Daoy (cell line): ENCODE measurements at places on chromosomes 11 and 22.
A peak's percentile ranks its signal among the peaks of the same experiment; 100 is the strongest.

DNA sequence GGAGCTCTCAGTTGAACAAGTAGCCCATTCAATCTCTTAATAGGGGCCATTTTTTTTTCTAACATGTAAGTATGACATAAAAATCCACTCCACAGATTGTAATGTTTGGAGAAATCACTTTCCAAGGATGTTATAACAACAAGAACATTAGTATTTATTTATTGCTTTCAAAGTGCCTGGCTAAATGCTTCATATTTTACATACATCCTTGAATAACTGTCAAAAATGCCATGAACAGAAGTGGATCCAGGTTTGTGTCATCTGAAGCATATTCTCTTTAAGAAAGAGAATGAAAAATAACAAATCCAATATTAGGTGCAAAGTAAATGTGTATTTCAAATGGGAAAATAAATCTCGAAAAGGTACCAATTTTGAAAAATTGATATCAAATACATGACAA, 344.0 kb upstream of the FAT3 start:
- DNase-seq = no peak

GRCh38 chr11:128361451-128362020, 225.8 kb downstream of the ETS1 start:
- DNase-seq = peak; percentile 79

GRCh38 chr11:43542750-43543712, 137.5 kb upstream of the HSD17B12 start:
- no peak for DNase-seq

GRCh38 chr11:68402355-68403031, 58.1 kb upstream of the PPP6R3 start:
- no peak for DNase-seq

- DNase-seq = no peak
Observed at GRCh38 chr22:31141551-31141950, 1.2 kb upstream of the PLA2G3 start.

GRCh38 chr11:104205838-104206237, 41.9 kb upstream of the PDGFD start:
- no peak for DNase-seq

DNA sequence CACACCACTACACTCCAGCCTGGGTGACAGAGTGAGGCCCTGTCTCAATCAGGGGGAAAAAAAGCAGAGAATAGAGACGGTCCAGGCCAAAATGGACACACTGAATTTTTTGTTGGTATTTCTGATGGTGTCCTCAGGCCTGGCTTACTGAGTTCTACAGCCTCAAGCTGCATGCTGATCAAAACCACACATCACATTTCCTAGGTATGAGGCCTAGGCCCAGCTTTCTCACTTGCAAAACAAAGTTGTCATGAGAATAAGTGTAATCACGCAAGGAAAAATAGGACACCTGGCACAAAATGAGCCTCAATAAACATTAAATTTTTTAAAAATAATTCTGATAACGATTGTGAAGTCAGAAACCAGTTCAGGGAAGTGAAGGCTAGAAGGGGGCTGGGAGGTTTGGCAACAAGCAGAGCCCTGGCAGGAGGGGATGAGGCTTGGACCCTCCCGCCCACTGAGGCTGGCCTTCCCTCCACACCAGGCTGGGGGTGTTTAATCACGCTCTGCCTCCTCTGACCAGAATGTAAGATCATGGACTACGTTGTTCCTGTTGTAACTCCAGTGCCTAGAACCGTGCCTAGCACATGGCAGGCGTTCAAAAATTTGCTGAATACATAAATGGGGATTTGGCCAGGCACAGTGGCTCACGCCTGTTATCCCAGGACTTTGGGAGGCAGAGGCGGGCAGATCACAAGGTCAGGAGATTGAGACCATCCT, 18.1 kb downstream of the PACSIN2 start:
- DNase-seq = no peak

- no peak for DNase-seq
Observed at GRCh38 chr11:45921561-45922424, 663 bp upstream of the LARGE2 start.

GRCh38 chr11:73387594-73388264, 11.5 kb downstream of the RELT start:
- no peak for DNase-seq

GRCh38 chr11:17077240-17077519, 287 bp downstream of the RPS13 start:
- no peak for DNase-seq

DNA sequence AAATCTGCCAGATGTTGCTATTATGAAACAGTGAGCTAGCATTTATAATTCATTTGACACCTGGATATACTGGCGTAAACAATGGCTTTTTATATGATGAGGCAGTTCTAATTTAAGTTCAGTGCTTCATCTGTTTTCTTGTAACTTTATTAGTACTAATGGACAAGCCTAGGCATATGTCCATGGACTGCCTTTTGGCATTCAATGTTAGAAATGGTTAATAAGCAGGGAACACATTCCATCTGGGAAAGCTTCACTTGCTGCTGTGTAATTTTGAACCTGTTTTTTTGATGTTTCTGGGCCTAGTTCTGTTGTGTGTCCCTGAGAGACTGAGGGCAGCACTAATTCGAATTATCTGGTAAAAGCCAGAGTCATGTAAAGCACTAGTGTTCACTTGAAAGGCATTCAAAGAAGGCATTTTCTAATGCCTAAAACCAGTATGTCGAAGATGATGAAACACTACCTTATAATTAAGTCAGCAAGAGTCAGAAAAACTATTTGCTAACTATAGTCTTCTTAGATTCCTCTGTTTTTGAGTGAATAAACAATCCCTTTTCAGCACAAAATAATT, 138.5 kb downstream of the SWAP70 start:
- no peak for DNase-seq

- DNase-seq = no peak
Observed at GRCh38 chr22:36347094-36347493, 40.7 kb downstream of the MYH9 start.

GRCh38 chr11:18229501-18229900, 7.1 kb downstream of the SAA4 start:
- no peak for DNase-seq

DNA sequence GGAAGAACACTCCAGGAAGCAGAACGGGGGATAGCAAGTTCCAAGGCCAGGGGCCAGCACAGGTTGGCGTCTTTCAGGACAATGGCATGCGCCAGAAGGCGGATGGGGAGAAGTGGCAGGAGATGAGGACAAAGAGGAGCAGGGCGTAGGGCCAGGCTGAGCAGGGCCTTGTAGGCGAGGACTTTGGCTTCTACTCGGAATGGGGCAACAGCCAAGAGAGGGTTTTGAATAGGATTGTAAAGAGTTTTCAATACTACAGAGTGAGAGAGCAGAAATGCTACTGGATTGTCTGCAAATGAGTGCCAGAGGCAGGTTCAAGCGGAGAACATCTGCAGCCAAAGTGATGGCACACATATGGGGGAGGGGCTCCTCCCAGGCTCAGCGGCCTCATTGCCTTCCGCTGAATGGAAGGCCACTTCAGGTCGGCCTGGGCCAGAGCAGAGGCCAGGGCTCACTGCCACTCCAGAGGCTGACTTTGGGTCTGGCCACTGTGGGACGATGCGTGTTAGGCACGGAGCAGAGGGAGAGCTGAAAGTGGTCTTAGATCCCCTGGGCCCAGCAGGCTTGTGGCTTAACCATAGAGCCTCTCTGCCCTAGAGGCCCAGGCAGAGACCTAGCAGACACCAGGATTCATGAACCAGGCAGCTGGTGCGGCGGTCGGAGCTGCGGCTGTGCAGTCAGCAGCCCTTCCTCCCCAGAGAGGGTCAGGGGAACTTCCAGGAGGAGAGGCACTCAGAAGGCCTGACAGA, 118.2 kb downstream of the DSCAML1 start:
- DNase-seq = no peak

DNA sequence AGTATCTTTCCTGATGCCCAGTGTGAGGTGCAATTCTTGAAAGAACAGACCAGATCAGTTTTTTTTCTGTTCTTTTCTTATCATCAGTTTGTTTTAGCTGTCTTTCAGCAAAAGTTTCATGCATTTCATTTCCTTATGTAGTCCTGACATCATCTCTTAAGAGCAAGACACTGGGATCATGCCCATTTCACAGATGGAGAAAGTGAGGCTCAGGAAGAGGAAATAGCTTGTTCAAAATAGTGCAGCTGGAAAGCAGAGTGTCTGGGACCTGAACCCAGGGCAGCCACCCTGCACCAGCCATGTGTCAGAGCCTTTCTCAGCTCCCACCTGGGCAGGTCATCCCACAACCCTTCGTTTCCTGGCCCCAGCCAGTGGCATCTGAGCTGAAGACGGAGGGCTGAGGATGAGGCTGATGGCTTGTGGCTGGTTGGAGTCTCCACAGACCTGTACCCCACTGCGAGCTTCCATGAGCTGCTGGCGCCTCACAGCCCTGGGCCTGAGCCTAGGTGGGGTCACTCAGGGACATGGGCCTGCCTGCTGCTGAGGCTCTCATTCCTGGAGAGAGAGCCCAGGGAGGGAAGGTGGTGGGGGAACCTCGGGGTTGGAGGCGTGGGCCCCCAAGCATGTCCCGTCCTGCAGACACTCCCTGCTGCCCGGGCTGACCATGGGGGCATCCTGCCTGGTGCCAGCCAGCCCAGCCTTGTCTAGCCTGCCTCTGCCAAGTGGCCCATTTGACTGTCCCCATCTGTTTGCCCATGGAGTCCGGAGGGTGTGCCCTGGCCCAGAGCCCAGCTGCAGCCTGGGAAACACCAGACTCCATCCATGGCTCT, 61.8 kb downstream of the SMIM38 start:
- no peak for DNase-seq

- peak; percentile 86 for DNase-seq
Observed at GRCh38 chr11:130999992-131000770, 83.9 kb upstream of the SNX19 start.

DNA sequence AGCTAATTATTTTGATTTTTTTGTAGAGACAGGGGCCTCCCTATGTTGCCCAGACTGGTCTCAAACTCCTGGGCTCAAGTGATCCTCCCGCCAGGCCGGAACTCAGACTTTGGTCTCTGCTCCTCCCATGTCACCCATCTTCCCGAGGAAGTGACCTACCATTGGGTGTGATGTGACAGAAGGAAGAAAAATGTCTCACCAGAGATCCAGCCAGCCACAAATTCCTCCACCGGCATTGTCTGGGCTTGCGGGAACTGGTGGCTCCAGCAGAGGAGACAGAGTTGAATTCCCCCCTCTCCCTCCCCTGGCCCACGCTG, 772 bp downstream of the SLC25A45 start:
- no peak for DNase-seq

DNA sequence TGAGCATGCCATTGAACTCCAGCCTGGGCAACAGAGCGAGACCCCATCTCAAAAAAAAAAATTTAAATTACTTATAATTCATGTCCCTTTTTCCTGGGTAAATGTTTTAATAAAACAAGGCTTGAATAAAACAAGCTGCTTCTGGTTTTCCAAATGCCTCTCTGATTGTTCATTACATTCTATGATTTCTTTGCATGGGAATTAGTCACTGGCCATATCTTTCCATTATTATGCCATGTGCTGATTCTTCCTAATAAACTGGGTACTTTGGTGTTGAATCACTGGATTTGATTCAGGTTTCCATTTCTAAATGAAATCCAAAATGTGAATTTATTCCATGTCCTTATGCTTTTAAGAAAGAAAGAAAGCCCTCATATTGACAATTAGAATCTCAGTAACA, 42.6 kb downstream of the ZNF215 start:
- no peak for DNase-seq

DNA sequence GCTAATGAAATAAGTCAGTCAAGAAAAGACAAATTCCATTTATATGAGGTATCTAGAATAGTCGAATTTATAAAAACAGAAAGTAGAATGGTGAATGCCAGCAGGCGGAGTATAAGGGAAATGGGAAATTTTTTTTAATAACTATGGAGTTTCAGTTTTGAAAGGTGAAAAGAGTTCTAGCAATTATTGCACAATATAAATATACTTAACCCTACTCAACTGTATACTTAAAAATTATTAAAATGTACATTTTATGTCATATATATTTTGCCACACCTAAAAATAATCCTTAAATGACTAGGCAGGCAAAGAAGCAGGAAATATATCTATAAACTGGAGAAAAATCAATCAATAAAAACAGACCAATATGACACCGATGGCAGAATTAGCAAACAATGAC, 196.5 kb upstream of the UBASH3B start:
- no peak for DNase-seq

DNA sequence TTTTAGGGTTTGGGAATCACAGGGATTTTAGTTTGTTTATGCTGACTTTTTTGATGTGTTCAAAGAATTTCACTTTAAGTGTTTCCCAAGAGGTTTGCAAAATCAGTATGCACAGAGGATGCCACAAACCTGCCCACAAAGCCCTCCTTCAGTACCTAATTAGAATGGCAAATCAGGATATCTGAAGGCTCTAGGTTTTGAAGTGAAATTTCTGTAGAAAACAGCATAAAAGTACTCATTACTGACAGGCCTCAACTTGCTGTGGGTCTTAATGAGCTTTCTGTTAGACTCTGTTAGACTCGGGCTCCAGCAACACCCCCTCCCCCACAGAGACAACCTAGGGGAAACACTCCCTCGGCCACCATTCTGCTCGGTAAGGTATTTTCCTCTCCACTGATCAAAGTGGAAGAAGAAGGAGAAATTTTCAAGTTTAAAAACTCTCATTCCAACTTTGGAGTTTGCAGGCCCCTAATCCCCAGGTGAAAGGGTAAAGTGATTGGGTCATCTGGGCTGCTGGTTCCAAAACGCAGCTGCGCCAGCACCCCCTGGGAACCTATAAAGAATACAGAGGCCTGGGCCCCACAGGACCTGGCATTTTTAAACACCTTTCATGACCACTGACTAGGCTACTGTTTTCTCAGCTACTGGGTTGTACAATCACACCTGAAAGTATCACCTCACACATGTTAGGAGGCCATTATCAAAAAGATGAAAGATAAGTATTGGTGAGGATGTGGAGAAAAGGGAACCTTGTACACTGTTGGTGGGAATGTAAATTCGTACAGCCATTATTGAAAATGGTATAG, 67.5 kb downstream of the PLEKHA7 start:
- DNase-seq = no peak

GRCh38 chr22:19981171-19981960, 35.3 kb downstream of the ARVCF start:
- DNase-seq = no peak

GRCh38 chr11:111183706-111184105, 61.8 kb upstream of the POU2AF2 start:
- no peak for DNase-seq

- DNase-seq = no peak
Observed at GRCh38 chr11:120657306-120658070, 145.9 kb downstream of the GRIK4 start.

GRCh38 chr11:131533998-131534397, 163.6 kb downstream of the NTM start:
- DNase-seq = no peak

GRCh38 chr22:19520566-19521305, 3.5 kb downstream of the CLDN5 start:
- DNase-seq = no peak
